ENCODE measurements at places on chromosomes 6 and 20.

GRCh38 chr6:39044181-39044580 lies 4.4 kb upstream of the GLP1R start:
- DNase-seq: no peak

- DNase-seq: no peak
These were observed 401.1 kb downstream of the SAMD5 start for GRCh38 chr6:147909640-147910039.

- DNase-seq: no peak
These were observed 433.2 kb upstream of the SPTLC3 start for GRCh38 chr20:12575352-12576095.

DNA sequence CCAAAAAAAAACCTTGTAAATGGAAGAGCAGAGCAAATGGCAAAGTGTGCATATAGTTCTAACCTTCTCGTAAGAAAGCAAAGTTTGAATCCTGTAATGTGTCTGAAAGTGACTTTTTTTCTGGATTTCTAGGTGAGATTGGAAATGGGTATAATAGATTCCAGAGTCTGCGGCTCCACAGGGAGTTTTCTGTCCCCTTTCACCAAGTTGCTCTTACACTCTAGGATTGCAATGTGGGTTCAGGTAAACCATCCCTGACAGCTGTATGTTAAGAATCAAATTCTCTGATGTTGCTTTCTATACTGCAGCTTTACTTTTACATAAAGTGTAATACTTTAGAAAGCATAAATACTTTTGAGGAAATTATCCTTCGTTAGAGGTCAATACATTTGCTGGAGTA lies 260.1 kb downstream of the PRL start:
- DNase-seq: no peak

GRCh38 chr6:64811119-64811518 lies 895.9 kb downstream of the EYS start:
- DNase-seq: no peak

DNA sequence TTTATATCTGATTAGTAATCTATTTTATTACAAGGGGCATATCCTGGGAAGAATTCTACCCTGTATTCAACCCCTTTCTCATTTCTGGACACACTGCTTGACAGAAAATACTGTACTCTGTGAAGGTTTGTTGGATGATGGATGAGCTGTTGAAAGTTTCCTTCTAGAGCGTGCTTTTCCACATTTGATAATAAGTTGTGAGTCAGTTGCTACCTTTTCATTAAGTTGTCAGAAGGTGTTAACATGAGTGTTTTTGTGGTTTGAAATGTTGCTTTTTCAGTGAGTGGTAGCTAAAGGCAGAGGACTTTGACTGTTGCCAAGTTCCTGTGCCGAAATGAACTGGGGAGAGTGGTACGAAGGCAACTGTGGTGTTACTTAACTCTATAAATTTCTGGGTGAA lies 3.9 kb upstream of the ECI2 start:
- no peak for DNase-seq

GRCh38 chr20:2800521-2801285 lies at the start of gene CPXM1:
TSS of gene CPXM1 (minus strand) at chr20:2800627. CDS start at chr20:2800572, 55 bp downstream.
- no peak for DNase-seq

DNA sequence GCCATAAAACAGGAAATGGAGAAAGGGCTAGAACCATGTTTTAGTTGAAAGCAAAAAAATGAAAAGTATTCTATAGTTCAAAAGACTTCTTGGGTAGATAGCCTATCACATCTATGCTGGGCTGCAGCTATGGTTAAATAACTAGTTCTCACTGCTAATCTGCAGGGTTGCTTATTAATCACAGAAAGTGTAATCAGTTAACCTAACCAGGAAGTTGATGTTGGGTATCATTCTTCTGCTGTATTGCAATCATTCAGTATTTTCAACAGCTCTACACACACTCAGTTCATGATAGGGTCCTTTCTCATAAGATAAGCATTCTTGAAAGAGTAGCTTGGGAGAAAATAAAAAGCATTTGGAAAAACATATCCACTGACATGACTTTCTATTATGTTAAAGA lies 135.2 kb upstream of the TCF21 start:
- DNase-seq: no peak

- no peak for DNase-seq
These were observed 181.9 kb downstream of the NFATC2 start for GRCh38 chr20:51360451-51361201.

DNA sequence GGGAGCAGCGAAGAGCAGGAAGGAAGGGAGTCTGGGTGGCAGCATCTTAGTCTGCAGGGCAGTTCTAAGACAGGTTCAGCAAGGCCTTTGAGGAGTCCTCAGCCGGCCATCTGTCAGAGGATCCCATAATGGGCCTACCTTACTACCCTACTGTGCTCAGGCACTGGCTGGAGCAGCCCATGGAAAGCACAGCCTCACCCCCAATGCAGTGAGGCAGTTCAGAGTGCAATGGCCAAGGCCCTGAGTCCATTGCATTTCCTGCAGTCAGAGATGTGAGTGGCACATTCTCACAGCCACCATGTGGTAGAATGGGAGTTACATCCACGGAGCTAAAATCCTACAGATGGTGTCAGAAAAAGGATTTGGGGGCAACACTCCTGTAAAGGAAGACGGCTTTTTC lies 19.4 kb upstream of the OVOL2 start:
- DNase-seq: no peak

DNA sequence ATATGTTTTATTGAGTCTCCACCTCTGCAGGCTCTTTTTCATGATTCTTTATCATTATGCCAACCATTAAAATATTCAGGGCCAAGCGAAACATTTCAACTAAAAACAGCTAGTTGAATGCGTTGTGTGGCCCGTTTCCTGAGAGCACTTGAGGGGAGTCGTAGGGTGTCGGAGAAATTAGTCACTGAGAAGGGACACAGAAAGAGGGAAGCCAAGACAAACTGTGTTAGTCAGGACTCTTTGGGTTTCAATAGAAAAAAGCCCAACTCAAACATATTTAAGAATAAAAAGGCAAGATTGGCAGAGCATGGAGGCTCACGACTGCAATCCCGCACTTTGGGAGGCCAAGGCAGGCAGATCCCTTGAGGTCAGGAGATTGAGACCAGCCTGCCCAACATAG lies 58.9 kb downstream of the MAFB start:
- no peak for DNase-seq

- no peak for DNase-seq
These were observed 91.7 kb downstream of the FOXO3 start for GRCh38 chr6:108652375-108652774.

GRCh38 chr6:13229205-13230085 lies 98.9 kb downstream of the TBC1D7 start:
- DNase-seq: no peak
